ENCODE measurements at places on chromosomes 12 and 14.

GRCh38 chr12:112199136-112199535 lies 73.8 kb downstream of the TRAFD1 start:
- no peak for DNase-seq

DNA sequence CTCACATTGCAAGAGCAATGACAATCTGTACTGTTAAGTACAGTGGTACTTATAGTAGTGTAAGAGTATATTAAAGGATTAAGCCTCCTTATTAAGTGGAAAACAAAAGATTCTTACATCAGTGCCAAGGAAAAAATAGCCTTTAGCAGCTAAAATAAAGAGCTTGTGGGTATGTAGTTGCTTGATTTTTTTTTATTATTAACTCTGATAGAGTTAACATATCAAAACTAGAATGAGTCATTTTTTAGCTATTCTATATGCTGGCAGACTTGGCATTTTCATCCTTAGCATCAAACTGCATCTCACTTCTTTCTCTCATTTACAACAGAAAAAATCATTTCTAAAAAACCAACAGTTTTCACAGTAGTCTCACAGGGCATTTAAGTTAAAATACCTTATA lies 86.5 kb downstream of the ATP2B1 start:
- no peak for DNase-seq

DNA sequence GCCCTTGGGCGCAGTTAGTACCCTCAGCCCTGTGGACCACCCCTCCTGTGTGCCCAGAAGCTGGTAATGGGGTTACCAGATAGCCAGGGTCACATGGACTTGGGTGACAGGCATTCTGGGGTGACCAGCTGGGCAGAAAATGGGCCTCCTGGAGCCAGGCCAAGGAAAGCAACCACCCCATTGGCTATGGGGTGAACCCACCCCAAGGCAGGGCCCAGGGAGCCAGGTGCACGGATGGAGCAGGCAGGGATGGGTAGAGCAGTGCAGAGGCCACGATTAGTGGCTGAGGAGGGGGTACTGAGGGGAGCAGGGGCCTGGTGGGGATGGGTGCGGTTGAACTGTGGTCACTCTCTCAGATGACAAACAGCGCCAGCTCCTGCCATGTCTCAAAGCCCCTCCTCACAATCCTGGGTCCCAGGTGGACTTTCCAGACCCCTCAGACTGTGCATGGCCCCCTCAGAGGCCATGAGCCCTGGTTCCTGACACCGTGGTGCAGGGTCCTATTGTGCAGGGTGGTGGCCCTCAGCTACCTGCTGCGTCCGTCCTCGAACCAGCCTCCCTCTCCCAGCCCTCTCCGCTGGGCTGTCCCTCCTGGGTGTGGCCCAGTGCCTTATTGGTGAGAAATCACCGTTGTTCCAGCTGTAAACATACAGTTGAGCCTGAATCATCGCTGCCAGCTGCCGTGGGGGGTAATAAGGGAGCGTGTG lies 23.4 kb upstream of the BEGAIN start:
- DNase-seq: peak; percentile 10

- DNase-seq: no peak
Observed at GRCh38 chr12:32051511-32052211, 55.0 kb upstream of the BICD1 start.

DNA sequence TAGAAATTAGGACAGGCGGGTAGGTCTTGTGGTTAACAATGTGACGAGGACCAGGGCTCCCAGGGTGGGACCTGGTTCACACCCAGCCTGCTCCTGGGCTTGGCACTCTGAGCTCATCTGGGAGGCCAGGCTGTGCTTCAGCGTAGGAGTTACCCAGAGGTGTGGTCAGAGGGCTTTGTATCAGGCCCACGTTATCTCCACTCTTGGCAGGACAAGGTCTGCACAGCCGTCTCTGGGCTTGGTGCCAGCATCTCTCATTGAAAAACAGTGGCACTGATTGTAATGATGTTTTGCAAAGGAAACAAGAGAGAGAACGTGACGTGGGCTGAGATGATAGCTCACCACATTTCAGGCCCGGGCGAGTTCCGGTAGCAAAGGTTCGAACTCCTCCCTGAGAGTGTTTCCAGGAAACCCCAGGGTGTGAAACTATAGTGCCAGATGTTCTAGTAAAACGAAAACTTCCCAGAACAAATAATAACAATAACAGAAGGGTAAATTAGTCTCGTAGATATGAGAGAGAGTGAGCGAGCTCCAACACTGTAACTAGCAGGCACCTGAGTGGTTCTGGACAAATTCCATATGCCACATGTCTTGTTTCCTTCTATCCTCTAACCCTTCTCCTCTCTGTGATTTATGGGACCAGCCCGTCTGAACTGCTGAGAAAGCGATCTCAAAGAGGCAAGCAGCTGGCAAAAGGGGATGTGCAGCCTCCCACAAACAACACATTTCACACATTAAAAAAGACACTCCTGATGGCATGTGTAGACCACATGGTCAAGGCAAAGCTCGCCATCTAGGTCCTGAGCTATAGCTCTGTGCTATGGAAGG lies 227.3 kb downstream of the KTN1 start:
- peak; percentile 82 for DNase-seq

GRCh38 chr12:51185171-51185717 lies 12.3 kb upstream of the TFCP2 start:
- no peak for DNase-seq

GRCh38 chr12:93009533-93009932 lies 80.4 kb upstream of the EEA1 start:
- no peak for DNase-seq

DNA sequence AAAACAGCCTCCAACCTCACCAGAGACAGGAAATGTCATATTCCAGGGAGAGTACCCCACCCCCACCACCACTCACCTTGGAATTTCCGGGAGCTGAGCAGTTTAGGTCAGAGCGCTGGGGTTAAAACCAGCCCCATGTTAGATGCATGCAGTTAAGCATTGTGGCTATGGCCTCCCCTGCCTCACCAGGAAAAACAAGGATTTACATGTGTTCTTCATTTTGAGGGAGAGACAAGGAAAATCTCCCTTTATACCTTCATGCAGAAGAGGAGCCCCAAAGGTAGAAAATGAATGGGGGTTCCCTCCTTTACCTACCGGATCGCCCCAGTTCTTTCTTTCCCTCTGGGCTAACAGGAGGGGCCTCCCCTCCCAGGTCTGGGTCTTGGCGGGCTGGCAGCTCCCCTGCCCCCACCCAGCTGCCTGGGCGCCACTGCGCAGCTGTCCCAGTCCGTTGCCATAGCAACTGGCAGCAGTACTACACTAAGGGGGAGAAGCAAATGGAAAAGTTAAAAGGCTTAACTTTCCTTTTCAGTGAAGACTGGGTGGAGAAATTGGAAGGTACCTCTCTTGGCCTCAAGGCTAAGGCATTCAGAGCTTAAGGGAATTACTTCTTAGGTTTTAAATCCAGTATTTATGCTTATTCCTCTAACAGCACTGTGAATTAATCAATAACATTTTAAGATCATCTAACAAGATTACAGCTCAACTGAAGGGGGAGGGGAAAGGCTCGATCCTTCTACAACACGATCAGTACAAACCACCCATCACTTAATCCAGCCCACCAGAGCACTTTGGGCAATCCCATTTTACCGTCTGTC lies 20.5 kb downstream of the CBX5 start:
- DNase-seq: peak; percentile 73

DNA sequence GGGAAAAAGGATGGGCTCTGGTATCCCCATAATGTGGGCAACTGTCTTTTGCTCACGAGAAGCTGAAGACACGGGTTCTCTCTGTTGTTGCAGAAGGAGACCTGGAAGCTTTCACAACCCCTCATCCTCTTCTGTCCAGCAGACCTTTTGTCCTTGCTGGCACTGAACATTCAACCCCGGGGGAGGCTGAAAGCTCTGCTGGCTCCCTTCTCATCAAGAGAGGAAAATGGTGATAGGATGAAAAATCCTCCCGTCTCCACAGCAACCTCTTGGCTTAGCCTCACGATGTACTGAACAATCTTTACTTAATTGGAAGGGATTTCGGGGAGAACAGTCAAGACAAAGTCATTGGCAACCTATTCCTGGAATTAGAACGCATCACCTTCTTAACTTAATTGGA lies 39.0 kb downstream of the ELK3 start:
- DNase-seq: no peak

GRCh38 chr12:91562476-91562875 lies 379.9 kb upstream of the DCN start:
- no peak for DNase-seq

All from right lobe of liver (tissue), 6 donors.